ENCODE measurements at places on chromosomes 12 and 14. TPM values are rescaled to one million over a fixed set of nuclear protein-coding genes. Genes with fewer than 3 reads are reported as not detected.

KRT79 gene
- not detected for total RNA-seq

TMEM179 gene
- not detected for total RNA-seq

PDE3A gene
- total RNA-seq, result 0.02 TPM

NUAK1 gene
- total RNA-seq, result not detected

RNASE1 gene
- 4.3 TPM for total RNA-seq

ANO2 gene
- not detected for total RNA-seq

CHMP4A gene
- total RNA-seq, result 87.6 TPM

TAS2R7 gene
- not detected for total RNA-seq

GPX2 gene
- not detected for total RNA-seq

KLRC1 gene
- 13.7 TPM for total RNA-seq

NXPH4 gene
- 0.47 TPM for total RNA-seq

TSPAN11 gene
- total RNA-seq, result not detected
